ENCODE measurements at places on chromosomes 7 and 10.

DNA sequence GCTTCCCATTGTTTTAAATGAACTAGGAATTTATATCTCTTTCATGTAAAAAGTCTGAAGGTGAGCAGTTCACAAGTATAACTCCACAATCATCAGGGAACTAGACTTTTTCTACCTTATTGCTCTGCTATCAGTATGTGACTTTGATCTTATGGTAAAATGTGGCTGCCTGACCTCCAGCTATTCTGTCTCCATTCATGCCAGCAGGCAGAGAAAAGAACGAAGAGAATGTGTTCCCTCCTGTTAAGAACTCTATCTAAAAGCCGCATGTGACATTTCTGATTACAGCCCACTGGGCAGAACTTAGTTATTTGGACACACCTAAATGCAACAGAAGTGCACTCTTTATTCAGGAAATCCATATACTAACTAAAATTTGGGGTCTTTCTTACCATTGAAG is 102.8 kb upstream of the MBL2 start:
- no peak for DNase-seq

- DNase-seq, result no peak
Measured at GRCh38 chr10:116245156-116245555, 27.9 kb downstream of the GFRA1 start.

- no peak for DNase-seq
Measured at GRCh38 chr10:101563497-101564040, 24.5 kb downstream of the POLL start.

GRCh38 chr10:73773152-73773879 is 8.5 kb upstream of the CHCHD1 start:
- DNase-seq, result peak; percentile 10

GRCh38 chr10:43043342-43043772 is 33.5 kb upstream of the RET start:
- DNase-seq, result no peak

GRCh38 chr7:138459413-138460175 is 465 bp upstream of the TRIM24 start:
- DNase-seq, result peak; percentile 96

GRCh38 chr7:43232366-43232765 is 119.9 kb downstream of the HECW1 start:
- peak; percentile 19 for DNase-seq

DNA sequence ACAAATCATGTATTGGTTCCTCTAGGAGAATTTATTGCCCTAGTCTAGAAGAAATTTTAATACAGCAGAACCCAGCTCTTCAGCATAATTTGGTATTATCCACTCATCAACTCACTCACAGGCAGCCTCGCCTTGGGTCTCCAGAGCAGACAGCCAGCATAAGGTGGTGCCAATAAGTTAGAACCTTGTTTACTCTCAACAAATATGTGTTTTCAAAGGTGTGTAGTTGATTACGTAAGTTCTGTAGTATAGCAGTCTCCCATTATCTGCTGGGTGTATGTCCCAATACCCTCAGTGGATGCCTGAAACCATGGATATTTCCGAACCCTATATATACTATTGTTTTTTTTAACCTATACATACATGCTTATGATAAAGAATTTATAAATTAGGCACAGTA is 522.5 kb upstream of the LRRN3 start:
- DNase-seq, result no peak

DNA sequence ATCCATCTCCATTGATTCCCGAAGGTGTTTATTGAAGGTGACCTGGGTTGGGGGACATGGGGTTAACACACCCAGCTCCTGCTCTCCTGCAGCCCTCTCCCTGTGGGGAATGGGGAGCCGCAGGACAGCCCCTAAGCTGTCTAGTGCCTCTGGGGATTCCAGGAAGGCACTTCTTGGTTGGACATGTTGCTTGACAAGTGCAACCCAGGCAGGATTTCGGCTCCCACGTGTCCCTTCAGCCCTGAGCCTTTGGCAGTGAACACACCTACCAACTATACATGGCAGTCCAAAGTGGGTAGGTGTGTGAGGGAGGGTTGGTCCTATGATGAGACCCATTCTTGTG is 43.9 kb downstream of the DOCK1 start:
- DNase-seq, result no peak

DNA sequence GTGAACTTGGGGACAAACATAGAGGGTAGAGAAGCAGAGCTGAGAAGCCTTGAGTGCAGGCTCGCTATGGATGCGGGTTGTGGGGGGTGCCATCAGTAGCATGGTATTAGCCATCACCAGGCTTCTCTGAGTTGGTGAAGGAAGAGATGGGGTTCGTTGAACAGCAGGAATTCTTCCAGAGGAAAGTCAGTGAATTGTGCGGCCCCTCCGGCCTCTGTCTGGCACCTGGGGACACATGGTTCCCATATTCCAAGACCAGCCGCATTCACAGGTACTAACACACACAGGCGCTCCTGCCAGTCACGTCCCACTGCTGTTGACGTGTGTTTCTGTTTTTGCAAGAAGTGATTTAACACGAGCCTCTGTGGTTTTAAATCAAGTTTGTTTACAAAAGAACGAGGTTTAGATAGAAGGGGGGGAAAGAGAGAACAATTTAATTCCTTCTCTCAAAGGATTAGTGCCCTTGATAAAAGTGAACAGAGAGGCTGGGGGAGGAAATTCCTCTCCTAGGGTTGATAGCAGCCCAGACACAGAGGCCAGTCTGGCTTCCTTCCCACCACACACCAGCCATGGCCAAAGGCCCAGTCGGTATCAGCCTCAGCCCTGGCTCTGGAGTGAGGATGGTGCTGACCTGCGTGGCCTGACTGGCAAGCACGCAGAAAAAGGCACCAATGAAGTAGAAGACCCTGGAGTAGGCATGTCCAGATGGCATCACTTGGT is 252.6 kb upstream of the IGFBP3 start:
- DNase-seq, result no peak

DNA sequence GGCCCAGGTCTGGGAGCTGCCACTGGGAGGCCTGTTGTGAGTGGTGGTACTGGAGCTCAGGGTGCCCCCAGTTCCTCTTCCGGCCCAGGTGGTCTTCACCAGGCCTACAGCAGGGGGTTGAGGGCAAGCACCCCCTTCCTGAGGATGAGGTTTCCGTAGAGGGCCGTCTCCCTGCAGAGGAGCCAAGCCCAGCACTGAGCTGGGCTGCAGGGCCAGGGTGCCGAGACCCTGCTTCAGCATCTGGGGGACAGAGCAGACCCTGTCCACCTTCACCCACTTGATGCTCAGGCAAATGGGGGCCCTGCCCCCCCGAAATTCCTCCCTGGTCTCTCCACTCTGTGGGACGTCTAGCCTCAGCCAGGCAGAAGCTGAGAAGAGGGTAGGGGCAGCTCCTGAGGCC is 2.6 kb downstream of the FUOM start:
- DNase-seq, result no peak

DNA sequence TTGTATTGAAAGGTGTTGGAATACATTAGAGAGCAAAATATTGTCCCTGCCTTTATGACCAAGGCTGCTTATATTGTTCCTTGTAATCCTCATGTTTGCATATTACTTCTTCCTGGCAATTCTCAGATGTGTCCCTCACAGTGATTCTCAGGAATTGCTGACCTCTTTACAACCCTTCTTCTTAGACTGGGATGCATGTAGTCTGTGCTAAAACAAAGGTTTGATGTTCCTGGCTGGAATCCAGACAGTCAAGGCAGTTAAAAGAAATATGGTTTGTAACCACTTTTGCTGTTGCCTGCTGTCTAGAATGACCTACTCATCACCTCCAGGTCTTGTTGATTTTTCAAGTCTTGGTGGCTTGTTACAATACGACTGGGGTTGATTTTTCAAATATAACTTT is 367.6 kb downstream of the HGF start:
- no peak for DNase-seq

GRCh38 chr10:98150544-98150943 is 16.1 kb downstream of the R3HCC1L start:
- peak; percentile 35 for DNase-seq

DNA sequence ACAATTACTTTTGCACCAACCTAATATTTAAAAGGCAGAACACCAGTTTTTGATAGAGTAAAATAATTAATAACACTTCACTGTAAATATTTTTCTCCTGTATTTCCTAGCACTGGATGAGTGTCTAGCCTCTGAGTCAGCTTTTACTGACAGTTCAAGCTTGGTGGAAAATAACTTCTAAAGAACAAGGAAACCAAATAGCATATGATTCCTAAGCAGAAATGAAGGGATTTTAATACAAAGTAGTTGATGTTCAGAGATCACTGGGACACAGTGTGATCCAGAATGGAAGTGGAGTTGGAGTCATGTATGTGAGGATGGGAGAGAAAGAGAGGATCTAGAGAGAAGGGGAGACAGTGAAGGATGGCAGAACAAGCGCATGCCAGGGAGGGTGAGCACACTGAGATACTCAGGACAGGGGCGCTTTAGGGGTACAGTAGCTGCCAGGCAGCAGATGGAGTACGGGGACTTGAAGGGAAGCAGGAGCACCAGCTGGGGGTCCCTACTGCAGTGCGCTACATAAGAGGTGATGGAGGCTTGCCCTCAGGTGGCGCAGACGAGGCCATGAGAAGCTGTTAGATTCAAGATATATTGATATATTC is 117.9 kb upstream of the KLF6 start:
- DNase-seq, result peak; percentile 59

- DNase-seq, result no peak
Measured at GRCh38 chr7:151107882-151108281, 21.6 kb downstream of the AGAP3 start.

- DNase-seq, result no peak
Measured at GRCh38 chr10:98373260-98374040, 41.5 kb downstream of the PYROXD2 start.

GRCh38 chr10:28949005-28950004 is 272.0 kb downstream of the BAMBI start:
- no peak for DNase-seq

DNA sequence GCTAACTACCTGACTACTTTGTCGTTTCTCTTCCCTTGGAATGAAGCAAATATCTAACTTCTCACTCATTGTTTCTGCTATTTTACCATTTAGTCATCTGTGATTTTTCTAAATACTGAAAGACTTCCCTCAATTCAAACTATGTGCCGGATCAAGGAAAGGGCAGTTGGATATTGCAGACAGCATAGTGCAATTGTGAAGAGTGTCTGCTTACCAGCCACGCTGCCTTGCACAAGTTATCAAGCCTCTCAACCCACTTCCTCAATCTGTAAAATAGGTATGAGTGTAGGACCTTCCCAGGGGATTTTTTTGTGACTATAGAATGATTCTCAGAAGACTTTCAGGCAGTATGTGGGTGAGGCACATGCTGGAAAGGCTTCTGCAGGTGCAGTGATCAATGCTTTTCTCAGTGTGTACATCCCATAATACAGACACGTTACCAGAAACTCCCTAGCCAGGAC is 54.3 kb downstream of the EGFR start:
- DNase-seq, result peak; percentile 46

DNA sequence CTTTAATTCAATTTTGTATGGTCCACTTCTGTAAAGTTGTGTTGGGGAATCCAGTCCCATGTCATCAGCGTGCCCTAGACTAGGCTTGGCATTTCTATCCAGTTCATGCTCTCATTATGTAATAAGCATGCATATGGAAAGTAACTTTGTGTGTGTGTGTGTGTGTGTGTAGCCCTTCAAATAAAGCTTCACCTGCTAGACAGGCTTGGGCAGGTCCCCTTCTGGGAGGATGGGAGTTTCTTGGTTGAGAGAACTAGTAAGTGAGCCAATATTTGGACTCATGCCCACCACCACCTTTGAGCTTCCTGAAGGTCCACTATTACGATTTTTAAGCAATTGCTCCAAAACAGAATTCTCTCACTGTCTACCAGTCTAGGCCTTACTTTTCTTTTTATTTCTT is 6.9 kb downstream of the BZW2 start:
- no peak for DNase-seq

DNA sequence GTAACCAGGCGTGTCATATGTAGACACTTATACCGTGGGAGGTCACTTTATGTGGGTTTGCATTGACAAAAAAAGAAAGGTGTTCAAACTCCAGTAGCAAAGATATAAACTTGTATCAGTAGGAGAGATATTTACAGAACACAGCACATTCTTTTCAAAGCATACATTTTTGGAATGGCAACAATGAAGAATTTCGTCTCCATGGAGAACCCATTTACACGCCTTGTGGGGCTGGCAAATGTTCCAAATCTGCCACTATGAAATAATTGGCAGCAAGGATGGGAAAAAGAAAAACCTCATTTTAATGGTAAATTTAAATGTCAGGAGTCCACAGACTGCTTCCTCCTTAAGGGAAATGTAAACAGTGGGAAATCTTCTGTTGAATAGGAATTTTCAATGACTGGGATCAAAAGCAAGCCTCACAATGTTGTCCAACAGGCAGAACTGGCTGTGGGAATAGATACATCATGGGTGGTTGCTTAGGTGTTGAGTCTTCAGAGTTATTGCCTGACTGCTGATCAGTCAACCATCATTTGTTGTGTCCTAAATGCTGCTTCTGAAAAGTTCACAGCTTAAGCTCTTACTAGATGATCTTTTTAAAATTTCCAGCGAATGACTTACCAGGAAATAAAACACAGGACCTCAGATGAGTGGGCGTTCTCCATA is 256.6 kb upstream of the SEMA3C start:
- no peak for DNase-seq

GRCh38 chr10:11154333-11154732 is 136.7 kb downstream of the CELF2 start:
- no peak for DNase-seq

- no peak for DNase-seq
Measured at GRCh38 chr10:78643513-78643912, 425.3 kb upstream of the ZMIZ1 start.

- DNase-seq, result peak; percentile 11
Measured at GRCh38 chr7:76260171-76260703, 42.2 kb upstream of the HSPB1 start.

DNA sequence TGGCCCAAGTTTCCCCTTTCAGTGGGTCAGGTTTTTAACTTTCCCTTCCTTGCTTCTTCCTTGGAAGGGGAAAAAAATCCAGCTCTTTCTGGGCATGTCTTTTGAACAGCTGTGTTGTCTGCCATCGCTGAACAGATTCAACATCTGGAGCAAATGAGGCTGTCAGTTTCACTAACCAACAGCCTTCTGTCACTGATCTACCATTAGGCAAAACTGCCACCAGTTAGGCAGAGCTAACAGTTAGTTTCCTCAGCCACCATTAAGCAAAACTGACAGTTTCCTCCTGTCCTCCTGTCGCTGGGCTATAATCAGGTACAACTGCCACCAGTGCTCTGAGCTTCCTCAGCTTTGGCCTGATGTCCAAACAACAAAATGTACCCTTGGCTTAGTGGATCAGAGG is 81.9 kb downstream of the NPTX2 start:
- DNase-seq, result no peak

- DNase-seq, result no peak
Measured at GRCh38 chr7:37815671-37816371, 32.6 kb upstream of the NME8 start.

GRCh38 chr10:34124522-34125035 is 690.5 kb downstream of the PARD3 start:
- peak; percentile 73 for DNase-seq

- peak; percentile 68 for DNase-seq
Measured at GRCh38 chr7:98418271-98418635, 17.4 kb upstream of the BAIAP2L1 start.

Measured in fibroblast of mammary gland (primary cell).